Posterior cingulate gyrus (tissue), 11 donors: ENCODE measurements at places on chromosomes 4 and X.
A peak's percentile ranks its signal among the peaks of the same experiment; 100 is the strongest.

DNA sequence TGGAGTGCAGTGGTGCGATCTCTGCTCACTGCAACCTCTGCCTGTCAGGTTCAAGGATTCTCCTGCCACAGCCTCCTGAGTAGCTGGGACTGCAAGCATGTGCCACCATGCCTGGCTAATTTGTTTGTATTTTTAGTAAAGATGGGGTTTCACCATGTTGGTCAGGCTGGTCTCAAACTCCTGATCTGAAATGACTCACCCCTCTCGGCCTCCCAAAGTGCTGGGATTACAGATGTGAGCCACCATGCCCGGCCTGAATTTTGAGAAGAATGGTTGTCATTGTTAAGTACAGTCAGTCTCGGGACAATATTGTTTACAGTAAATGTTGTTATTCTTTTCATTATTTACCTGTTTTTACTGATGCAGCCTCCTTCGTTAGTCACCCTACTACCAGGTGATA, 1226.2 kb upstream of the TENM3 start:
- no peak for DNase-seq

- DNase-seq, result no peak
Observed at GRCh38 chr4:151238477-151238876, 38.5 kb upstream of the PRSS48 start.

GRCh38 chrX:21412029-21412428, 37.8 kb downstream of the CNKSR2 start:
- no peak for DNase-seq

GRCh38 chr4:139331185-139331584, 28.9 kb upstream of the NDUFC1 start:
- DNase-seq, result no peak

DNA sequence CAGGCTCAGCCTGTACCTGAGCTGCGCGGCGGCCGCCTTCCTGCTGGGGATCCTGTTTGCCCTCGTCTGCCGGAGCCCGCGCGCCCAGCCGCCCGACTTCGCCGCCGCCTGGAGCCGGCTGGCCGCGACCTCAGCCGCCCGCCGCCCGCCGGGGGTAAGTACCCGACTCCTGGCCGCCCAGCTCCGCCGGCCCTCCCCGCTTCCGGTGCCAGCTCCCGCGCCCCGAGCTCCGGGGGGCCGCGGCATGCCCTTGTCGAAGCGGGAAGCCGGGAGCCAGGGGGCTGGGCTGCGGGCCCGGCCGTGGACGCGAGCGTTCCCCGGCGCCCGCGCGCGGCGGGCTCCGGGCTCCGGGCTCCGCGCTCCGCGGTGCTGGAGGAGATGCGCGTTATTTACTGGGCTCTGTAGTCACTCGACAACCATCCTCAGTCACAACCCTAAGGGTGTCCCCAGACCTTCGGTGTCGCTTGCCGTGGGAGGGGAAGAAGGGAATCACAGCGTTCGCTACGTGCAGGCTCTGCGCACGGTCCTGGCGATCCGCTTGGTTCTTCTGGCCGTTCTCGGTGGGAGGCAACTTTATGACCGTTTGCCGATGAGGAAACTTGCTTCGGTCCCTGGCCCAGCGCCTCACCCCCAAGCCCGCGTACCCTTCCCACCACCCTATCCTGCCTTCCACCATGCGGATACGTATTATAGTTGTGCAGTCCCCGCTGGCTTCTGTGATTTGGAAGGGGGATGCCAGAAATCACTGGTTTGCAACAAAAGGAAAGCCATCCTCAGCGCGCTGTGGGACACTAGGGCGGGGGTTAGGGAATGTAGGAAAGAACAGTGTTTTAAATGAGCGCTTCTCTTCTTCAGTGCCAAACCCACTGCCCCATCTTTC, 944 bp downstream of the SNX25 start:
- DNase-seq, result peak; percentile 90

DNA sequence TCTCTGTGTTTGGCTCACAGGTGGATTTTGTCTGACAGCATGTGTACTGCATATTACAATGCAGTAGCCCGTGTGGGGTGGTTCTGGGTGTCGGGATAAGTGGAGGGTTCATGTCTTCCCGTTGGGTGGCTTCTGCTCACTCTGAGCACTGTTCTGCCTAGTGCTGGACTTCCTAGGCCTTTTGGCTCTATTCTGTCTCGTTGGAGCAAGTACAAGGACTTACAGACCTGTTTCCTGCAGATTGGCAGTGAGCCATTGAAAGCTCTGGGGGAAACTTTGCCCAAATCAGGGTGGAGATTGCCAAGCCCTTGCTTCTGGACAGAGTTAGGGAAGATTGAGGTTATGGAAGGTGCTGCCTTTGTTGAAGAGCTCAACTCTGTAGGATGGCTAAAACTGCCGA, 91.1 kb upstream of the SLC4A4 start:
- DNase-seq, result no peak

- DNase-seq, result peak; percentile 34
Observed at GRCh38 chrX:69028761-69029120, 136.5 kb downstream of the PJA1 start.

- no peak for DNase-seq
Observed at GRCh38 chrX:13121020-13121555, 76.7 kb upstream of the FAM9C start.

GRCh38 chr4:6999172-7000086, 43.7 kb upstream of the TADA2B start:
- DNase-seq, result peak; percentile 71

- DNase-seq, result no peak
Observed at GRCh38 chrX:110394651-110395050, 36.0 kb downstream of the RTL9 start.

GRCh38 chr4:17124767-17125166, 226.3 kb upstream of the LDB2 start:
- no peak for DNase-seq

DNA sequence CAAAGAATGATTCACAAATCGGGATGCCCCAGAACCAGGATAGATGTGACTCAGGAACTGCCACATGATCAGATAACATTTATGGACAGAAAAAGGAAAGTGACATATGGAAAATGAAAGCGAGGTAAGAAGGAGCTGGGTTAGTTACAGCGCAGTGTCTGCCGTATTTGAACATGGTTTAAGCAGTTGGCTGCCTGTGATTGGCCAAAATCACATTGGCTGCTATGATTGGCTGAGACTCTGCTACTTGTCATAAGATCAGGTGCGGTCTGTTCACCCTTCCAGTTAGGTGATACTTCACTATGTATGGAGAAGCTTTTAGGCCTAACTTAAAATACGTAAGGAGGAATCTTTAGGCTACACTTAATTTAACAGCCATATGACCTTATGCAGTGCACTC, 322.7 kb upstream of the HAND2 start:
- DNase-seq, result no peak

DNA sequence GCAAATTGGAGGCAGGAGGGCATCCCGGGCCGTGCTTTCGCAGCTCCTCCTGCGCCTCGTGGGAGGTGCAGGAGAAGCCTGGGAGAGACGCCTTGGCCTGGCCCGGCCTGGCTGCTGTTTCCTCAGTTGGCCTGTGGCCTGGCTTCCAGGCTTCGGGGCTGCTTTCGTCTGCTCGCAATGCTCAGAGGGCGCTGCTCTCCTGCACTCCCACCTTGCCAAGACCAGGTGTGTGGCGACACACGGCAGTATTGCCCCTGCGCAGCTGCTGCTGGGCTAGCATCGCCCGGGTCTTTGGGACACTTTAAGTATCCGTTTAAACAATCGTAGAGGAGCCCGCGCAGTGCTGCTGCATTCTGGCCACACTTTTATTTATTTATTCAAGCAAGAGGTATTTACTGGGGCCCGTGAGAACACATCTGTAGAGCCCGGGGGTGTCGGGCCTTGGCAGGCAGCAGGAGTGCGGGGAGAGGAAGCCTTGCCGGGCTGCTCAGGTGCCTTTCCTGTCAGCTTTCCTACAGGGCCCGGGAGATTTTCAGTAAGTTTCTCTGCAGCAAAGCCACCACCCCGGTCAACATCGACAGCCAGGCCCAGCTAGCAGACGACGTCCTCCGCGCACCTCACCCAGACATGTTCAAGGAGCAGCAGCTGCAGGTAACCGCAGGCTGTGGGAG, 26.2 kb upstream of the HGFAC start:
- DNase-seq, result peak; percentile 81

- DNase-seq, result no peak
Observed at GRCh38 chrX:31166832-31167231, 95.0 kb upstream of the FTHL17 start.

DNA sequence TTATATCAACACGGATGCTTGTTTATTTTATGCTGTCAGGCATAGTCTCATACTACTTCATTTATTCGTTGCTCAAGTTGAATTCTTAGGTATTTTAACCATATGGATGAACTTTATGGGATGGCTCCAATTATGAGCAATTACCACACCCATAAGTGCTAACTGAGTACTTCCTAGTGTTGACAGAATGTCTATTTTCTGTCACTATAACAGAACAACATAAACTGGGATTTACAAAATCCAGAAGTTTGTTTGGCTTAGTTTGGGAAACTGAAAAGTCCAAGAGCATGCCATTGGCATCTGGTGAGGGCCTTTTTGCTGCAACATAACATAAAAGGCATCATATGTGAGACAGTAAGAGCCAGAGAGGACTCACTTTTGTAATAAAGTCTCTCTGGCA, 21.0 kb downstream of the SULT1E1 start:
- DNase-seq, result no peak

- no peak for DNase-seq
Observed at GRCh38 chr4:189322426-189322825, 618.2 kb upstream of the FRG1 start.

DNA sequence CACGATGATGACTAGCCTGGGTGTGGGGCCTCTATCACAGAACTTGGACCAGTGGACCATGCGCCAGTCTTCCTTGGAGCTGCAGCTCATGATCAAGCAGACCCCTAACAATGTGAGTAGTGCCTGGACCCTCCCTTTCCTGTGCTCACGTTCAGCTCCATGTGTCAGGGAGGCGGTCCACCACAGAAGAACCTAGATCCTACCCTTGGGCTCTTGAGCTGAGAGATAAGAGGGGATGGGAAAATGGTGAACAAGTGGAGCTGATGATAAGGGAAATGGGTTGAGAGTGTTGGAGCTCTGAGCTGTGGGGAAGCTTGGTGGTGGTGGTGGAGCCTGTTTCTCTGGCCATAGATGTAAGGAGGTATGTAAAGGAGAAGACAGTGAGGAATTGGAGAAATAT, 13.1 kb downstream of the MED12 start:
- no peak for DNase-seq

DNA sequence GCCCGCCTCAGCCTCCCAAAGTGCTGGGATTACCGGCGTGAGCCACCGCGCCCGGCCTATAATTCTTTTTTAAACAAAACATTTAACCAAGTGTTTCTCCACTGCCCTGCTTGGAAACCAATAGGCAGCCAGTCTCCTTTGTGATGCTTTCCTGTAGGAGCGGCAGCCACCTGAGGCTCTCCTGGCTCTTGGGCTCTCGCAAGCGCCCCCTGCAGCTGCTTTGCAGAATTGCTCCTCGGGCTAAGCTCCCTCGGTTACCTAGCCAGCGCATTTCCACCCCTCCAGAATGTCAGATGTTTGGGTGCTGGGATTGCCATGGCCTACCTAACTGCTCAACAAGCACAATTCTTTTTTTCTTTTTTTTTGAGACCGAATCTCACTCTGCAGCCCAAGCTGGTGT, 7.7 kb downstream of the S100P start:
- no peak for DNase-seq

DNA sequence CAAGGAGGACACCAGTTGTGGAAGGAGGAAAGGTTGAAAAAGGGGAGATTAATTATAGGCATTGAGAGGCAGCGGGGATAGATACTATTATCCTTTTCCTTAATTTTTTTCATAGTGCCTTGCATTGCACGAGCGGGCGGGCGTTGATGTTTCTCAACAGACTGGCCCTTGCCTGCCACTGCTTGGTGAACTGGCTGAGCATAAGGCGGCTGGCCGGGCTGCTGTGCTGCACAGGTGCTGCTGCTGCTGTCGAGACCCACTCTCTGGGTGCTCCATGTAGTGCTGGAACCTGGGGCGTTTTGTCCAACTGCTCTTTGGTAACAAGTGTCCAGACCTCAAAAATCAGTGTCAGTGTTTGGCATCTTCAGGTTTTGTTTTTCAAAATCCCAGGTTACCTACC, 83.3 kb upstream of the PAQR3 start:
- no peak for DNase-seq

GRCh38 chrX:29872831-29873230, 342.5 kb upstream of the MAGEB2 start:
- DNase-seq, result no peak

- no peak for DNase-seq
Observed at GRCh38 chrX:107713203-107713542, 62.4 kb downstream of the TSC22D3 start.

- no peak for DNase-seq
Observed at GRCh38 chrX:16873106-16873505, 2.9 kb upstream of the RBBP7 start.

DNA sequence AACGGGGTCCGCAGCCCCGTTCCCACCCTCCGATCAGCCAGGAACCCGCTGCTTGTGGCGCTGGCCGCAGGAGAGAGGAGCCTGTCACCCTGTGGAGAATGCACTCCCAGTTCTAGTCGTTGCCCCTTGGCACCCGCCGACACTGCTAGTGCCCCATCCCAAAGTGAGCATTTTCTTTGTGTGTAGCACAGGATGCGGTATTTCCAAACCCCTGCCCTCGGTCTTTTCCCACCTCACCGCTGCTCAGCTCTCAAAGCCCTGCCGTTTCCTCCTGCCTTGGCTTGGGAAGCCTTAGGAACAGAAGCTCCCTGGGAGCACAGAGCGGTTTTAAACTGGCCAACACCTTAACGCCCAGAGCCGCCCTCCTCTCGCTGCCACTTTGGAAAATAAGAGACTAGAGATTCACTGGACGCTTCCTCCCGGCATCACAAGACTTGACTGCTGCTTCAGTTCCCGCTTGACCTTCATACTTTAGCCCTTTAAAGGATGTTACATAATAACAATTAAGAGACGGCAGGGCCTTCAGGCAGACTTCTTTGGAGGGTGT, 772 bp downstream of the CYP4V2 start:
- peak; percentile 77 for DNase-seq

DNA sequence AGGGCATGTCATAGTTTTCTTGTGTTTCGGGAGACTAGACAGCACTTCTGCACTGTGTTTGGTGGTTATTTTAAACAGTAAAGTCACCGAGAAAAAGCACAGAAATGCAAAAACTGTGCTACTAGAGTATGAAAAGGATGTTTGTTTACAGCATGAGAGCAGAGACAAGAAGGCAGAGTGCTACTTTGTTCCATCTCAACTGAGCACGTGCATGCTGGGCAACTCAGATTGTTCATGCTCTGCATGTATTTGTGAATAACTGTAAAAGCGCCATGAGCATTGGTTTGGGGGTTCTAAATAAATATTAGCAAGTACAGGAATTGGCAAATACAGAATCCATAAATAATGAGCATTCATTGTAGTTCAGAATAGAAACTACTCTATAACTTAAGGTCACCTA, 7.4 kb downstream of the EVC start:
- no peak for DNase-seq

GRCh38 chr4:23835774-23836478, 53.9 kb downstream of the PPARGC1A start:
- no peak for DNase-seq

- peak; percentile 48 for DNase-seq
Observed at GRCh38 chr4:3074846-3075651, 568 bp downstream of the HTT start.

DNA sequence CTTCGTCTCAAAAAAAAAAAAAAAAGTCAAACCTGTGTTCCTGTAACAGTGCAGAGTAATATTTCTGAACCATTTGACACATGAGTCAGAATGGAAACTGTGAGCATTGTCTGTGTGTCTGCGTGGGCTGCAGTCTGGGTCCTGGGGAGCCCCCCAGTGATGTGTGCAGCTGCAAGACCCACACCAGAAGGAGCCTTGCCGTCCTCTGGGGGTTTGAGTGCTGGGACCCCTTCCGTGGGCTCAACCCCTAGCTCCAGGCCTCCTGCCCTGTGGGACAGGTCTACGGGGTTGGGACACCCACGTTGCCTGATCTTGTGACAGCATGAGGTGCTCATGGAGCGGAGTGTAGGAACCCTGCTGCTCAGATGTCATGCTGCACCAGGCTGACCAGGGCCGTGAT, 43.7 kb downstream of the DDX3X start:
- DNase-seq, result no peak
